ENCODE measurements at places on chromosomes 1 and 21.
A peak's percentile ranks its signal among the peaks of the same experiment; 100 is the strongest.

DNA sequence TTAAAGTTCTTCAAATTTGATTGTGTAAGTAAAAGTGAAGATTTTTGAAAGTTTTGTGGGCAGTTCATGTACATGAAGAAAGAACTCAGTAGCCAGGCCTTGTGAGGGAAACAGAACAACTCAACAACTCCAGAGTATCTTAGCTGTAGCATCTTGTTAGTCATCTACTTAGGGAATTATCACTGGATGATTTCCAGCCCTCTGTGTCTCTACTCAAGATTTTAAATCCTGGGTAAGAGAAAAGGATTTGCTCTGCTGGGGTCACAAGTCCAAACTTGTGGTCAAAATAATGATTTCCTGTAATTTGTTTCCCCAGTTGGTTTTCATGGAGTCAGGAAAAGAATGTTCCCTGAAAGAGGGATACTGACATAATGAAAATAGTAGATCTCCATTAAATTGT, 8.2 kb downstream of the OR10T2 start:
- no peaks in the 10 kb centered on the region for H3K4me1 ChIP-seq
- H3K36me3 ChIP-seq = no peaks in the 10 kb centered on the region
- no peak overlapping the region for H3K4me3 ChIP-seq
- no peak for DNase-seq
- H3K27me3 ChIP-seq = peaks cover 32% of the 10 kb centered on the region
- no peak overlapping the region for H3K27ac ChIP-seq

- peaks cover 6% of the 10 kb centered on the region for H3K4me1 ChIP-seq
- H3K4me3 ChIP-seq = no peak overlapping the region
- peaks cover 11% of the 10 kb centered on the region for H3K36me3 ChIP-seq
- DNase-seq = no peak
These were observed 44.8 kb downstream of the PRDM15 start for GRCh38 chr21:41834252-41834925.

DNA sequence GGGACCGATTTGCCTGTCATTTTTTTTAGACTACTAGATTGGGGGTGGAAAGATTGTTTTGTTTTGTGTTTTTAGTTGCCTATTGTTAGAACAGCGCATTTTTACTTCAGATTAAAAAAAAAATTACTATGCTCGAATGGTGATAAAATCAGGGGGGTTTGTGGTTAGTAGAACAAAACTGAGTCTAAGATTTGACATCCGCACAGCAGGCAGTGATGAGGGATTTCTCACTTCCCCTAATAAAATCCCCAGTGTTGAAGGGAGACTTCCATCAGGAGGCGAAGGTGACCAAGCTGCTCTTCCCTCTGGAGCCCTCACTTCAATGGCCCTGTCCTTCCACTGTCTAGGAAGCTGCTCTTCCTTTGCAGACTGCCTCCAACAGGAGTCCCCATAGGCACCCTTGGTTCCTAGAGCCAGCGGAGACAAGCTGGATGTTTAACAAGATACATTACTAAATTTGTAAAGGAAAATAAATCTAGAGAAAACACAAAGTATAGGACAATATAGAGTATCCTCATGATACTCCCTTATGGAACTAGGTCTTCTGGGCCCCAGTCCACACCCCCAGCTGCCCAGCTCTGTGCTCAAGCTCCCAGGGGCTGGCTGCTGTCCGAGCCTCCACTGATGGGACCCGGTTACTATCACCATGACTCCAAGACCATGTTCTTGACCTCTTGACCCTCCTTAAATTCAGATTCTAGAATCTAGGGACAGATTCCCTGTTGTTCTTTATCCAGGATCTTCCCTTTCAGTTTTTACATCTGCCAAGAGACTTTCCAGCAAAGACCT, 31.0 kb downstream of the TENT5C start:
- H3K27ac ChIP-seq = no peak overlapping the region
- H3K4me1 ChIP-seq = no peaks in the 10 kb centered on the region
- no peak for DNase-seq
- no peaks in the 10 kb centered on the region for H3K36me3 ChIP-seq
- no peak overlapping the region for H3K4me3 ChIP-seq

GRCh38 chr1:119220991-119221390, 80.5 kb upstream of the WARS2 start:
- H3K36me3 ChIP-seq = peaks cover 6% of the 10 kb centered on the region
- H3K4me3 ChIP-seq = no peak overlapping the region
- H3K4me1 ChIP-seq = no peaks in the 10 kb centered on the region
- peak; percentile 1 for DNase-seq

- no peak overlapping the region for H3K4me3 ChIP-seq
- H3K4me1 ChIP-seq = peaks cover 14% of the 10 kb centered on the region
- H3K36me3 ChIP-seq = peaks cover 6% of the 10 kb centered on the region
- H3K27ac ChIP-seq = no peak overlapping the region
- DNase-seq = no peak
These were observed 47.8 kb upstream of the ARHGAP29 start for GRCh38 chr1:94285031-94285654.

GRCh38 chr1:244065960-244066388, 14.9 kb downstream of the ZBTB18 start:
- DNase-seq = peak; percentile 45
- no peaks in the 10 kb centered on the region for H3K27me3 ChIP-seq
- no peak overlapping the region for H3K27ac ChIP-seq
- H3K4me3 ChIP-seq = no peak overlapping the region
- peaks cover 5% of the 10 kb centered on the region for H3K4me1 ChIP-seq

GRCh38 chr1:215650446-215651149, 83.5 kb downstream of the KCTD3 start:
- H3K36me3 ChIP-seq = no peaks in the 10 kb centered on the region
- no peak for DNase-seq
- H3K27ac ChIP-seq = no peak overlapping the region
- no peaks in the 10 kb centered on the region for H3K4me1 ChIP-seq
- H3K27me3 ChIP-seq = peaks cover 53% of the 10 kb centered on the region
- H3K4me3 ChIP-seq = no peak overlapping the region

- peaks cover 24% of the 10 kb centered on the region for H3K4me1 ChIP-seq
- no peak overlapping the region for H3K4me3 ChIP-seq
- H3K27me3 ChIP-seq = no peaks in the 10 kb centered on the region
- no peak overlapping the region for H3K27ac ChIP-seq
- DNase-seq = peak; percentile 42
- no peaks in the 10 kb centered on the region for H3K36me3 ChIP-seq
These were observed 90.0 kb downstream of the GLUL start for GRCh38 chr1:182301467-182302198.

DNA sequence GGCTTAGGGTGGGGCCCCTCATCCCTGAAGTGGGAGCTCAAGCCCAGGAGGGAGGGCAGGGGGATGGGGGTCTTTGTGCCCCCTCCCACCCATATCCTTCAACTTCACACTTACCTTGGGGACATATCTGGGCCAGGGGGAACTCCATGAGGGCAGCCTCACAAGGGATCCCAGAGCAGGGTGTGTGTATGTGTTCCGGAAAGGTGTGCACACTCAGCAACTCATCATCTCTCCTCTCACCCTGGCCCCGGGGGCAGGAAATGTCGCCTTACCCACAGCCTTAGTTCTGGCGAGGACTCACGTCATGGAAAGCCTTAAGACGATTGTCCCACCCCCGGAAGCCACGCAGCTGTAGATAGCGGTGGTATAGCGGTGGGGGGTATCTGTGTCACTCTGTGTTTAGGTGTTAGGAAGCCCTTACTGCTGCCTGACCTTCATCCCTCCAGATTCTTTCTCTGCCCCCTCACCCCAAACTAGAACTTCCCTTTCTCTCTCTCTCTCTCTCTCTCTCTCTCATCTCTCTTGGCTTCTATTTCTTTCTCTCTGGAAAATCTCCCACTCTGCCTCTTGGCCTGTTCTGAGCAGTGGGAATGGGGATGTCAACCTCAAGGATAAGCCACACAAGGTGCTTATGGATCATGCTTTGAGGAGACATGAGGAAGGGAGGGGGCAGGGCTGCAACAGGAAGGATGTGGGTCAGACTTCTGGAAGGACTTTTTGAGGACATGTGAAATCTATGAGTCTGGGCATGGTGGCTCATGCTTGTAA, at the start of gene SH2D2A:
Gene SH2D2A (minus strand): TSS at position 288 of the 768 bp plus-strand sequence. CDS start 140 bp downstream, at position 148.
- H3K4me1 ChIP-seq = peaks cover 39% of the 10 kb centered on the region
- no peak within 1 kb of the TSS for H3K4me3 ChIP-seq
- H3K36me3 ChIP-seq = no peaks in the 10 kb centered on the region
- peak; percentile 81 for DNase-seq
- H3K27me3 ChIP-seq = no peaks in the 10 kb centered on the region
